Activated T-cell treated with anti-CD3 and anti-CD28 coated beads, Interleukin-2, amount 50 U/mL, for 24 hours (primary cell): ENCODE measurements at places on chromosomes 11 and 22.

GRCh38 chr11:65861165-65861505 is 902 bp downstream of the MUS81 start:
- DNase-seq: no peak

DNA sequence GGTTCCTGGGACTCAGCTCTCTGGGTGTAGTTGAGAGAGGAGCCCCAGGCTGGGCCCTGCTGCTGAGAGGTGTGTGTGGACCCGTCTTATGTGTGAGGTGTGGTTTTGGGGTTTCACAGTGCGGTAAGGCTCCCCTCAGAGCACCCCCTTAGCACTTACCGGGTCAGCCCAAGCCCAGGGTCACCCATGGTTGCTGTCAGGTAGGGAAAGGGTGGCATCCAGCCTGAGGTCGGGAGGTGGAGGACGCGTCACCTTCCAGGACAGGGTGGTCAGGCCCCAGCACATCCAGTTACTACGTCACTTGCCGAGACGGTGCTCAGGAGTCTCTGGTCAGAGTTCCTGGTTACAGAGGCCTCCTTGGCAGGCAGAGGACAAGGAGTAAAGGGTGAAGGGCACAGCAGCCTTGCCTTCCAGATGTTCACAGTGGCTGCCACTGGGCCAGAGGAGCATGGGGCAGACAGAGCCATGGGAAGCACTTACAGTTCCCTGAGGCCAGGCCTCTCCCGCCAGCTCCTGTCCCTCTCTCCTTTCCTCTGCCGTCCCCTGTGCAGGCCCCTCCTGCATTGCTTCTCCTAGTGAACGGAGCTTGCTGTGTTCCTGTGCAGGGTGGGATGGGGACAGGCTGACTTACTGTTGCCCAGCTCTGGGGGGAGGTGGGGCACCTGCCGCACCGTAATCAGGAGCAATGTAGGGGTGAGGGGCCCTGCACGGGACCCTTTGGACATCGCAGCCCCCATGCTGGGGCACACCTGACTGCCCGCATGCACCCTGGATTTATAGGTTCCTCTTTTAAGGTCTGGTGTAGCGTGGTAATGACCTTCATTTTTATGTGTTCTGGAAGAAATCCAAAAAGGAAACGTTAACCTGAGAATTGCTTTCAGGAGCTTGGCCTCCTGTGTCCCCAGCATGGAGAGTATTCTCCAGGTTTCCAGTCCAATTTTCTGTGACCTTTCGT is 285.9 kb downstream of the TBC1D22A start:
- DNase-seq: no peak

DNA sequence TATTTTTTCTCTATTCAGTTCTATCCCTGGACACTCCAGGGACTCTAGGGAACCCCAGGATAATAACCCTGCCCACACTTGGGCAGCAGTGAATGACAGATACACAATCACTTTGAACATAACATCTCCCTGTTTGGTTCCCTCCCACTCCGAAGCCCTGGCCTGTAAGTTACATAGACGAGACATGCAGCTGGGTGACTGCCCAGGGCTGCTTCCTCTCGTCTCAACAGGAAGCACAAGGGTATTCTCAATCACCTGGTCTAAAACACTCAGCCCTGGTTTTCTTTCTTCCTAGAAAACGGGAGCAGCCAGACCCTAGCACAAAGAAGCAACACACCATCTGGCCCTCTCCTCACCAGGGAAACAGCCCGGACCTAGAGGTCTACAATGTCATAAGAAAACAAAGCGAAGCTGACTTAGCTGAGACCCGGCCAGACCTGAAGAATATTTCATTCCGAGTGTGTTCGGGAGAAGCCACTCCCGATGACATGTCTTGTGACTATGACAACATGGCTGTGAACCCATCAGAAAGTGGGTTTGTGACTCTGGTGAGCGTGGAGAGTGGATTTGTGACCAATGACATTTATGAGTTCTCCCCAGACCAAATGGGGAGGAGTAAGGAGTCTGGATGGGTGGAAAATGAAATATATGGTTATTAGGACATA is 19.4 kb downstream of the LAYN start:
- DNase-seq: no peak

- DNase-seq: peak; percentile 55
These were observed 6.7 kb upstream of the AHNAK start for GRCh38 chr11:62553080-62553838.

GRCh38 chr11:128324531-128325141 is 262.7 kb downstream of the ETS1 start:
- DNase-seq: peak; percentile 83
